ENCODE measurements at places on chromosomes 5 and 9.

DNA sequence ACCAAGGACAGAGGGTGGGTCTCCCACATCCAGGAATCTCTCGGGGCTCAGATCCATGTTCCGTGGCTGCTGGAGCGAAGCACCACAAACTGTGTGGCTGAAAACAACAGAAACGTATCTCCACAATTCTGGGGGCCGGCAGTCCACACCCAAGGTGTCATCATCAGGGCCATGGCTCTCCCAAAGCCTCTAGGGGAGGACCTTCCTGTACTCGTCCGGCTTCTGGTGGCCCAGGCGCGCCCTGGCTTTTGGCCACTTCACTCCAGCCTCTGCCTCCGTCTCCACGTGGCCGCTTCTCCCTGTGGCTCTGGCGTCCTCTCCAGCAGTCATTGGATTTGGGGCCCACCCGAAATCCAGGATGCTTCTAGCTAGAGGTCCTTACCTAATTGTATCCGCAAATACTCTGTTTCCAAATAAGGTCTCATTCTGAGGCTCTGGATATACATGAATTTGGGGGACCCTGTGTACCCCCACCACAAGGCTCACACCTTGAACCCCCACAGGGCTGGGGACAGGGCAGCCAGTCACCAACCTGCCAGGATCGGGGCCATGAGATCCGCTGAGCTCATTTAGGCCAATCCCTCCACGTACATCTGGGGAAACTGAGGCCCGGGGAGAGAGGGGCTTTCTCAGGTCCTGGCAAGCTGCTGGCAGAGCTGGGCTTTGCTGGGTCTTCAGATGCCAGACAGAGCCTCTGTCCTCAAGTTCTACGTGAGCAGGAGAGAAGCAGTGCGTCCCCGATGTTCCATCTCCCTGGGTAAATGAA is 158.2 kb downstream of the OLFM1 start:
- ATAC-seq, result no peak

- ATAC-seq, result peak; percentile 31
These were observed 68.7 kb upstream of the FSTL4 start for GRCh38 chr5:133680830-133681565.

- ATAC-seq, result no peak
These were observed 20.9 kb downstream of the ZBED3 start for GRCh38 chr5:77066184-77066583.

DNA sequence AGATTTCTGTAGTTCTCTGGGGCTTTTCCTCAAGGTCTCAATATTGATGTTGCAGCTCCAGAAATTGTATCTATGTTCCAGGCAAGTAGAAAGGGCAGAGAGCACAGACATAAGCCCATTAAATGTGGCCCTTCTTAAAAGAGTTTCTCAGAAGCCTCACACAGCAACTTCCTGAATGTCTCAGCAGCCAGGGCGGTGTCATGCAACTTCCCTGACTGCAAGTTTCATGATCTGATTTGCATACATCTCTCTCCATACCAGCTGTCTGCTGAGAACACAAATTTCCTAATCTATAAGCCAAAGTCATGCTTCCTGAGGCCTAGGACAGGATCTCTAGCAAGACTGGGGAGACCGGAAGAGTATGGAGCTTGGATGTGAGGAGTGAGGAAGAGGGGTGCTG is 13.0 kb downstream of the RGS7BP start:
- peak; percentile 100 for ATAC-seq

DNA sequence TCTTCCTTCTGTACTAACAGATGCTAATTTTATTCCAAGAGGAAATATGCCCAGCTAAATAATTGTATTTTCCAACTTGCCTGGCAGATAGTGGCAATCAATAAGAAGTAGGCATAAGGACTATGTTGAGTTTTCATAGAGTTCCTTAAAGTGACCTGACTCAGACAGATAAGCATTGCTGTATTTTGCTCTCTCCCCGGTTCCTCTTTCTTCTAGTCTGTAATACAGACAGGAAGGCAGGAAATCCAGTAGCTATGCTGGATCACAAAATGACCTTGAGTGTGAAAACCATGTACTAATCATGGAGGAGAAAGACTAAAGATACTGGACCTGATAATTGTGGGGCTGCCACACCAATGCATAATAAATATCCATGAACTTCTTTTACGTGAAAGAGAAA is 701.7 kb downstream of the CETN3 start:
- ATAC-seq, result no peak

GRCh38 chr9:17699615-17700330 is 120.9 kb downstream of the SH3GL2 start:
- no peak for ATAC-seq
